ENCODE measurements at places on chromosomes 7 and 10.

- no peak for DNase-seq
Measured at GRCh38 chr7:158246960-158247673, 340.5 kb downstream of the PTPRN2 start.

- no peak for DNase-seq
Measured at GRCh38 chr10:63738410-63738809, 217.2 kb downstream of the REEP3 start.

DNA sequence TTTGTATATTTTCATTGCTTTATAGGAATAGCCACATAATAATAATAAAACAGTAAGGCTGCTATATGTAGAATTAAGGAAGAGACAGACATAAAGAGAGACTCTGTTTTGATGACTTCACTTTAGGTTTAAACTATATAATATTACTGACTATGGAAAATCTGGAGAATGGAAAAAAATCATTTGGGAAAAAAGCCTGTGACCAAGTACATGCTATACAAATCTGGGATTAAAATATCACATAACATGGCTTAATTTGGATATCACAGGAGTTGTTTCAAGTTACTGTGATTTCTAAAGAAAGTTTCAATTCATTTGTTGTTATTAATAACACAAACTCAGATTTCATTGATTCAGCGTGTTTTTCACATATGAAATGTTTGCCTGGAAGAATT, 7.7 kb downstream of the PLCE1 start:
- DNase-seq, result no peak

GRCh38 chr10:52208365-52208764, 105.7 kb upstream of the DKK1 start:
- no peak for DNase-seq

- DNase-seq, result no peak
Measured at GRCh38 chr7:87875151-87876039, 765 bp downstream of the SLC25A40 start.

- DNase-seq, result no peak
Measured at GRCh38 chr7:44384586-44385433, 59.4 kb upstream of the CAMK2B start.

DNA sequence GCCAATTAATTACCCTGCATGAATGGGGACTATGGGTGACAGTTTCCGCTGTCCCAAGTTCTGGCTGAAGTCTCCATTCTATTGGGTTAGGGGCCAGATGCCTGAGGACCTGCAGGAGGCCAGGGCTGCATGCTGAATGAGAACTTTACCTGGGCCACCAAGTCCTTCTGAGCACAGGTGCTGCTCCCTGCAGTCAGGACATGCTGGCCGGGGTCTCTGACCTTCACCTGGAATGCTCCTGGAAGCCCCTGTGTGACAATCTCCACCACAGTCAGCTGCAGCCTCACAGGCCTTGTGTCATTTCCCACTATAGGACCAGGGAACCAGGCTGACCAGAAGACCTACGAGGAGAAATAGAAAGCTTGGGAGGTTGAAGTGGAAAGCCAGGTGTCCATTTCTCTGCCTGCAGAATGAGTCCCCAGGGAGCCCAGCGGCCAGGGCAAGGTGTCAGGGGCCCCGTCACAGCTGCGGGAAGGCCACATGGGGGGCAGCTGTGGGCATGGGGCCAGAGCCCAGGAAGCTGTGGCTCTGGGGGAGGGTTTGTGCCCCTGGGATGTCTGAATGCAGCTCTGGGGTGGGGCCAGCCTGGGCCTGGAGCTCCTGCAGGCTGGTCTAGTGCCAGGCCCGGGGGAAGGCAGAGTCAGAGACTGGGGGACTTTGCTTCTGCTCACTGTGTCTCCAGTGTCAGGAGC, 5.6 kb upstream of the GIMAP8 start:
- no peak for DNase-seq

DNA sequence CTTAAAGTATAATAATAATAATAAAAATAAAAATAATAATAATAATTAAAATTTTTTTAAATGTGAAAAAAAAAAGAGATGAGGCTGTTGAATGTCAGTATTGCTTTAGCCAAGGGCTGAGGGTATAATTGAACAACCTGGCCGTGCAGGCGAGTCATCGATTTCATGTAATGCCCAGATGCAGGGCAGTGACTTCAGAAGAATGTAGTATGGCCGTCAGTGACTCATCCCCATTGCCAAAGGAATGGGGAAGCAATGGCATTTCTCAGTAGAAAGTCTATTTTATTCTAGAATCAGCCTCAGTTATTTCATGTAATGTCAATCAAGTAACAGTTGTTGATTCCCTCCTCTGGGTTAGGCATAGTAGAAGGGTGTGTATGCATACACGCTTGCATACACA, 516.4 kb downstream of the GLRX3 start:
- no peak for DNase-seq

GRCh38 chr7:144255471-144255897, 9.1 kb downstream of the OR2A7 start:
- no peak for DNase-seq

DNA sequence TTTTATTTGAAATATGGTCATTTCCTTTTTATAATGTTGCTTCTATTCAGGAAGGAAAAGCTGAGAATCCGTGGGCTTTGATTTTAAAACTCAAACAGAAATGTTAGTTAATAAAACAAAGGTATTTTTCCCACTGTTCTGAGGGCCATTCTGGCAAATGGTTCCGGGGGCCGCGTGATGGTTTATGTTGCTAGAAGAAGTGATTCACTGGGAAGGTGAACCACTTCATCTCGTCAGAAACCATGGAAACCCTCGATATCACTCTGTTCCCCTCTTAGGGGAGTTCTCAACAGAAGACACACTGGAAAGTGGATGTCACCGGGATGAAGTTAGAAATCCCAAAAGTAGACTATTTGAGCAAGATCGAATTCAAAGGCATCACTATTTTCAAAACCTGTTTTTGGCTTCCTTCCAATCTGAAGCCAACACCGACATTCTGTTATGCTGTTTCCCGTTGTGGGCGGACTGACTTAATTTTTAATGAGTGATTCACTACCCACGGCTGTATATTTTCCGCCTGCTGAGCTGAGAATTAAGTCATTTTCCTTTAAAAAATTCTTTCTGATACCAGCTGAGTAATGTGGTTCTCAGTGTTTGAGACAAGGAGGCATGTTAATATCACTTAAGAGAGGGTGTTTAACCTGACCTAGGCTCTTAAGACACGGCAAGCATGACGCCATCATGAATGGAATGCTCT, 84.1 kb downstream of the PTPRE start:
- no peak for DNase-seq

GRCh38 chr10:63576501-63576900, 55.3 kb downstream of the REEP3 start:
- no peak for DNase-seq

DNA sequence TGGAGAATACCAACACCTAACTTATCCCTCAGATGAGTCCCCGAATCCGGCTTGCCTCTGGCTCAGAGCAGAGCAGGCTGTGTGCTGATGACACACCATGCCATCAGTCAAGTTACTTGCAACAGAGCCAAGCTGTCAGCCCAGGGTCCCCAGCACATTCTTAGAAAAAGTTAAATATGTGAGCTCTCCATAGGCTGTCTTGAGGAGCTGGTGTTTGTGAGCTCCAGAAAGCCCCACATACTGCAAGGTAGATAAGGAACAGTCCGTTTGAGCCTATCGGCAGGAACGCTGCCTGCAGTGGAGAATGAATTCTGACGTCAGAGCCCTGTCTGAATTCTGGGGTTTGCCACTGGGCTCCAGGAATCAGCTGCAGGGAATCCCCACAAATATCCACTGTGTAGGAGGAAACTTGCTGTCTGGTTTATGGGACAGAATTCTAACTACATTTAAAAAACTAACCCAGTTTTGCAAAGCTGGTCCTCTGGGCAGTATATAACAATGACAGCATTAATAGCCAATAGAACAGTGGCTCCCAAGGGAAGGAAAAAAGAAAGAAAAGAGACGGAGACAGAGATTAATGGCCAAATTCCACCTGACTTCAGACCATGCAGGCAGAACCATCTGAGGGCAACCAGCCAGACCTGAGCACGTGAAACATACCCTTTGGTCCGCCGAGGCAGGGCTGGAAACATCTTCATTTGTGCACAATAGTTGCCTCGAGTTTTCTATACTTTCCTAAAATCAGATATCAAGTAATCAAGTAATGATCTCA, 3.6 kb downstream of the SFXN4 start:
- peak; percentile 57 for DNase-seq

DNA sequence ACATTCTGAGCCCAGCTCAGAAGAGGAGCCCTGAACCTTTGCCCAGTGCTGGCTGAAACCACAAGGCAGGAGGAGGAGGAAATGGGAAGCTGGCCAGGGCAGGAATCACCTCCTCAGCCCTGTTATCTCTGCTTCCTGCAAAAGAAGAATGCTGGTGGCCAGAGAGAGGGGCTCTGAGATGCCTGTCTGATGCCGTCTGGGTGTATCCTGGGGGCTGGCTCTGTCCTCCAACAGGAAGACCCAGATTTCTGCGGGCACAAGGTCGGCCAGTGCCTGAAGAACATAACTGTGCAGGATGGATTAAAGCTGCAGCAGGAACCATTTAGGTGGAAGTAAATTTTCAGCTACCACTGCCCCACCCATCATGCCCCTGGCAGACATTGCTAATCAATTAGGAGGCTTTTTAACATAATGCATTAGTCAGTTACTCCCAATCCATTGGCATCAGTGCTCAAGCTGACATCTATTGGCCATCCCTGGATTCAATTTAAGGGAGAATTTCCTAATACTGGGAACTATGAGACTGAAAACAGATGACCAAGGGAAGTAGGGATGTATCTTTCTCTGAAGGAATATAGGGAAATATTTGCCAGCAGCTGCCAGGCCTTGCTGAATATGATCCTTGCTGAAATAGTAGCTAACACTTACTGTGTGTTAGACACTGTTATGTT, 67.7 kb downstream of the COL13A1 start:
- no peak for DNase-seq

DNA sequence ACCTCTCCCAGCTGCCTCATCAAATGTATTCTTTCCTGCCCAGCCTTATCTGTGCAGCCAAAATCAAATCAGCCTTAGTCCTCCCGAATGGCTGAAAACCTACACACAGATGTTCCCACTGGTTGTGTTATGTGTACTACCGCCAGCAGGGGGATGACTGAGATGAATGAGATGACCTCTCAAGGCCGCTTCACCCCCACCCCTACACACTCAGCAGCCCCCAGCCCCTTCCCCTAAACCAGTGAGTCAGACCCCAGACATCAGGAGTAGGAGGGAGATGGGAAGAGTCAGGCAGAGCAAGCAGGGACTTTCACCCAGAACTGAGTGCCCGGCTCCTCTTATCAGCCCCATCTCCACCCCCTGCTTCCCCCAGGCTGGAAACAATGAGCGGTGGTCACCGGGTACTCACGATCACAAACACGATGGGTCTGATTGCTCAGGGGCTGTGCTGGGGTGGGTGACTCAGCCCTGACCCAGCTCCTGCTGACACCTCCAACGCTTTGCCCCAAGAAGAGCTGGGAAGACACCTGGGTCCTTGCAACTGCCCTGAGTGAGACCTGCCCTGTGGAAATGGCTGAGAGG, 6.5 kb upstream of the C10orf105 start:
- DNase-seq, result no peak

DNA sequence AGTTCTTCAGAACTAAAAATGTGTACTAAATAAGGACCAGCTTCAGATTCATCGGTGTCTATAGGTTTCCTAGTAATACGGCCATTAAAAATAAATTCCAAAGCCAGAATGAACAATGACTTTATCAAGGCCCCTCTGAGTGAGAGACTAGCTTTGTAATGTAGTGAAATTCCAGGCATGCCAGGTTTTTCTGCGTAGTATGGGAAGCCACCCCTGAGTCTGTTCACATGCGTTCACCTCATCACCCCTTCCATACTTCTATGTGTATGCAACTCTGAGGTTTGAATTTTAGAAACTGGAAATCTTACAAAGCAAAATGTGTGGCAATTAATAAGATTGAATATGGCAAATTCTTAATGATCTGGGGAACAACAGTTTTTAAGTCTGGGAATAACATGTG, 24.5 kb downstream of the RNF32 start:
- no peak for DNase-seq

DNA sequence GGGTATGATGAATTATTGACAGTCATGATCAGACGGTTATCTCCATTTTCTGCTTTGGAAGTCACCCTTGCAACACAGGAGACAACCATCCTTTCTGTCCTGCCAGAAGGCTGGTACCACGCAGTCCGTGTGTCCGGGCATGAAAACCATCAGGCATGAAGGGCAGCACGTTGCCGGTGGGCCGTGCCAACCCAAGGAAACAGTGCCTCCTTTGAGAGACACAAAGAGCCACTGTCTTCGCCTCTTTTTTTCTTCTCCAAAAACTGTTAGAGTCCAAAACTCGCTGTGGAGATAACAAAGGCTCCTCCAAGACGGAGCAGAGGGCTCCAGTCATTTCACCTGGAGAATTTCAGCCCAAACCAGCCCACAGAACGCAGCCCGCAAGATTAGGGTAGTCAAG, 60.4 kb upstream of the ARHGAP21 start:
- no peak for DNase-seq

DNA sequence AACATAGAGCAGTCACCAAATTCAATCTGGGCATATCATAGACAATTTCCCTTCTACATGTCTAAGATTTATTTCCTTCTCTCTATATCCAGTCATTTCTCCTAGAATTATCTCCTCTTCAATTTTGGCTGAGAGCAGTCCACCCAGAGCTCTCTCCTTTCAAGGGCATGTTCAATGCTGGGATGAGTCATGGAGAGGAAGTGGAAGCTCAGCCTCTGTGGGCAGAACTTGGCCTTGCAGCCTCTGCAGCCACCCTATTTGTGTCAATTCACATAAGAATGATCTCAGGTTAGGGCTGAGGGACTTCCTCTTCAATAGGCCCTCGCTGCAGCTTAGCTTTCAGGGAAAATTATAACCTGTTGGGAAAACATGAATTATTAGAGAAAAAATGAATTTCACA, 560.8 kb downstream of the POM121L12 start:
- no peak for DNase-seq

DNA sequence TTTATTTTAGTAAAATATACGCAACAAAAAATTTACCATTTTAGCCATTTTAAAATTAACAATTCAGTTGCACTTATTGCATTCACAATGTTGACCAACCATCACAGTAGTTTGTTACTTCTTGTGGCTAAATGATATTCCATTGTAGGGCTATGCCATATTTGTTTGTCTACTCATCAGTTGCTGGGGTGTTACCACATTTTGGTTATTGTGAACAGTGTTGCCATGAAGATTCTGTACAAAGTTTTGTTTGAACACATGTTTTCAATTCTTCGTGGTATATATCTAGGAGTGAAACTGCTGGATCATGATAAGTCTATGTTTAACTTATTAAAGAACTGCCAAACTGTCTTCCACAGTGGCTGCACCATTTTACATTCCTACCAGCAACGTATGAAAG, 46.3 kb upstream of the ZNF365 start:
- DNase-seq, result no peak

- DNase-seq, result no peak
Measured at GRCh38 chr7:129975309-129975708, 22.5 kb upstream of the UBE2H start.

DNA sequence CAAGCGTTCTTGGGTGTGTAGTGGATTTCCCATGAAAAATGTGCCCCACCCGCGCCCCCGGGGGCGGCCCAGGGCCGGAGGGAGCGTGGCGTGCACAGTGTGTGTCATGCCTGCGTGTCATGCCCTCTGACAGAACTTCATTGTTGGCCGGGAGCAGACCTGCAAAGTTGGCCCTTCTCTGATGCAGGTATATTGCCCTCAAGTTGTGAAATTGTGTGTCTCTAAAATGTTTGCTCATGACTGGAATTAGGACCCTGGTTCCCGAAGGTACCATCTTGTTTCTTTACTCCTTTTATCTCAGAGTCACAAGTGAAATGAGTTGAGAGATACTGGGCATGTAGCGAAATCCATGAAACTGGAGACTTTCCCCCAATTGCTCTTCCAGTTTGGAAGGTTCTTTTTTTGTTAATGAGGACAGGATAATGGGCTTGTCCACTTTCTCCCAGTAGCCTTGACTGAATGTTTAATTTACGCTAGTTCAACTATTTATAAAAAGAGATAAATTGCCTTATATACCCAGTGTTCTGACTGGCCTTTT, 26.2 kb downstream of the ADK start:
- no peak for DNase-seq

Measured in renal pelvis (tissue), 12 donors.